ENCODE measurements at places on chromosomes 12 and 14.

GRCh38 chr14:24258548-24259265 is 4.3 kb downstream of the TGM1 start:
- H3K27me3 ChIP-seq = no peaks in the 10 kb centered on the region
- DNase-seq = no peak
- no peak overlapping the region for H3K4me3 ChIP-seq
- no peaks in the 10 kb centered on the region for H3K4me1 ChIP-seq
- H3K27ac ChIP-seq = no peak overlapping the region

DNA sequence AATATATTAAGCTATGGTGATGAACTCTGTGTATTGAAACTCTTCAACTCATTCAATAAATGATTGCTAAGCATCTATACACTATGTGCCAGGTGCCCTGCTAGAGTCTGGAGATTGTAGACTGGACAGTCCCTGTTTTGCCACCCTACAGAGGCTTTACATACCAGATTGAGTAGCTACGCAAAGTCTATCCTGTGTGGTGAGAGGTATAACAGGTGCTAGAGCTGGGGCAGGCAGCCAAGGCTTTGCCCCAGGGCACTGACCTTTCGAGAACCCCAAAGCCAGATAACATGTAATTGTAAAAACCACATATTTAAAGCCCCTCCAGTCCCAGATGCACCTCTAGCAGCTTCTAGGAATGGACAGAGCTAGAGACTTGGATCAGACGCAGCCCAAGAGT is 52.8 kb downstream of the PPM1H start:
- no peaks in the 10 kb centered on the region for H3K4me1 ChIP-seq
- H3K27ac ChIP-seq = no peak overlapping the region
- no peak overlapping the region for H3K4me3 ChIP-seq
- DNase-seq = no peak

- no peak overlapping the region for H3K4me3 ChIP-seq
- no peaks in the 10 kb centered on the region for H3K27me3 ChIP-seq
- H3K36me3 ChIP-seq = no peaks in the 10 kb centered on the region
- no peak overlapping the region for H3K27ac ChIP-seq
Observed at GRCh38 chr12:5568325-5568981, 136.5 kb downstream of the NTF3 start.

GRCh38 chr12:124753228-124753591 is 110.5 kb downstream of the SCARB1 start:
- no peak overlapping the region for H3K4me3 ChIP-seq
- peaks cover 23% of the 10 kb centered on the region for H3K4me1 ChIP-seq
- no peak overlapping the region for H3K27ac ChIP-seq
- no peak for DNase-seq
- no peaks in the 10 kb centered on the region for H3K27me3 ChIP-seq
- H3K36me3 ChIP-seq = no peaks in the 10 kb centered on the region

- no peak overlapping the region for H3K27ac ChIP-seq
- H3K36me3 ChIP-seq = no peaks in the 10 kb centered on the region
- no peaks in the 10 kb centered on the region for H3K27me3 ChIP-seq
- no peak overlapping the region for H3K4me3 ChIP-seq
Observed at GRCh38 chr14:31879661-31880348, 197.3 kb upstream of the ARHGAP5 start.

DNA sequence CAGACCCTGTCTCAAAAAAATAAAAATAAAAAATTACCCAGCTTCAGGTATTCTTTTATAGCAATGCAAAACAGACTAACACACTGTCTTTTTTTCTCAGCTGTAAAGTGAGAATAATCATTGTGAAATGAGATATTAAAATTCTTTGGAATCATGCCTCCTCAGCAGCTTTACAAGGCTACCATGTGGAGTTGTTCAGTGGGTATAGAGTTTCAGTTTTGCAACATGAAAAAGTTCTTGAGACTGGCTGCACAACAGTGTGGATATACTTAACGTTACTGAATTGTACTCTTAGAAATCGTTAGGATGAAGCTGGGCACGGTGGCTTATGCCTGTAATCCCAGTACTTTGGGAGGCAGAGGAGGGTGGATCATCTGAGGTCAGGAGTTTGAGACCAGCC is 15.7 kb upstream of the MAPKAPK5 start:
- no peak overlapping the region for H3K4me3 ChIP-seq
- H3K27ac ChIP-seq = no peak overlapping the region
- DNase-seq = no peak
- H3K36me3 ChIP-seq = no peaks in the 10 kb centered on the region

DNA sequence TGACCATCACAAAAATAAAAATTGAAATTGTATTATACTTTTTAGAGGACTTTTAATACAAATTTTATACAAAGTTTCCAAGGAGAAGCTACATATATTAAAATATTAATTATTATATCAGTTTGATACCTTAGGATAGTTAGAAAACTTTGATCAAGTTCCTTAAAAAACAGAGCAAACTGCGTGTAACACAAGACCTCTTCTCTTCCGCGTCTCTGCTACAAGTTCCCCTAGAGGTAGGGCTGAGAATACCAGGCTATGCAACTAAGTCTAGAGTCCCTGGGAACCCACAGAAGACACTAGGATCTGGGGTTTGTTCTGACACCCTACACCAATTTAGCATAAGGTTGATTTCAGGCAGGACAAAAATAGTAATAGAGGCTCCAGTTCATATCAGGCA is 319.0 kb downstream of the FOXG1 start:
- no peaks in the 10 kb centered on the region for H3K27me3 ChIP-seq
- no peaks in the 10 kb centered on the region for H3K4me1 ChIP-seq

GRCh38 chr12:124484067-124484466 is 83.3 kb downstream of the NCOR2 start:
- no peaks in the 10 kb centered on the region for H3K27me3 ChIP-seq
- H3K36me3 ChIP-seq = peaks cover 17% of the 10 kb centered on the region
- no peak overlapping the region for H3K4me3 ChIP-seq
- peaks cover 14% of the 10 kb centered on the region for H3K4me1 ChIP-seq
- DNase-seq = no peak
- no peak overlapping the region for H3K27ac ChIP-seq

DNA sequence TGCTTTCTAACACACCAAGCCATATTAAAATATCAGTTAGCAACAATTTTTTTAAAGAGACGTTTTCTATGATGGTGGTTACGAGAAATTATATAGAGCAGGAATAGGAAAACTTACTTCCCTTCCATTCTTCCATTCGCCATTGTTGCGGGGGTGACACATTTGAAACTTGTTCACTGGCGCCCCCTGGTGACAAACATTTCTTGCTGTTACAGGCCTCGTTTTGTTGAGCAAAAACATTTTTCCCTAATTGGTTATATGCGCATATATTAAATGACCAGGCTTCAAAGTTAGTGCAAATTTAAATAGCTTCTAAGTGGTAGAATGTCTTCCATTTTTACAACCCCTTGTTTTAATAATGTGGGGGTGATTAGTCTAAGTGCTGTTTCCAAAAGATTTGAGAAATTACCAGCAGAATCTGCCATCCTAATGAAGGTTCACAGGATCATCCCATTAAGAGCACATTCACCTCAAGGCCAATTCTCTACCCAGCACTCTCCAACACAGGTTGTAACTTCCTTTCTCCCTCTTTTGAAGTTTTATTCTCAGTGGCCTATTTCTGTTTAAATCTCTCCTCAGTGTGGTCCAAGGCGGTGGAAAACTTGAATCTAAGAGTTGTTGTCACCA is 1124.7 kb downstream of the FLRT2 start:
- H3K27ac ChIP-seq = no peak overlapping the region
- no peaks in the 10 kb centered on the region for H3K27me3 ChIP-seq
- DNase-seq = peak; percentile 51
- no peak overlapping the region for H3K4me3 ChIP-seq
- H3K36me3 ChIP-seq = no peaks in the 10 kb centered on the region

DNA sequence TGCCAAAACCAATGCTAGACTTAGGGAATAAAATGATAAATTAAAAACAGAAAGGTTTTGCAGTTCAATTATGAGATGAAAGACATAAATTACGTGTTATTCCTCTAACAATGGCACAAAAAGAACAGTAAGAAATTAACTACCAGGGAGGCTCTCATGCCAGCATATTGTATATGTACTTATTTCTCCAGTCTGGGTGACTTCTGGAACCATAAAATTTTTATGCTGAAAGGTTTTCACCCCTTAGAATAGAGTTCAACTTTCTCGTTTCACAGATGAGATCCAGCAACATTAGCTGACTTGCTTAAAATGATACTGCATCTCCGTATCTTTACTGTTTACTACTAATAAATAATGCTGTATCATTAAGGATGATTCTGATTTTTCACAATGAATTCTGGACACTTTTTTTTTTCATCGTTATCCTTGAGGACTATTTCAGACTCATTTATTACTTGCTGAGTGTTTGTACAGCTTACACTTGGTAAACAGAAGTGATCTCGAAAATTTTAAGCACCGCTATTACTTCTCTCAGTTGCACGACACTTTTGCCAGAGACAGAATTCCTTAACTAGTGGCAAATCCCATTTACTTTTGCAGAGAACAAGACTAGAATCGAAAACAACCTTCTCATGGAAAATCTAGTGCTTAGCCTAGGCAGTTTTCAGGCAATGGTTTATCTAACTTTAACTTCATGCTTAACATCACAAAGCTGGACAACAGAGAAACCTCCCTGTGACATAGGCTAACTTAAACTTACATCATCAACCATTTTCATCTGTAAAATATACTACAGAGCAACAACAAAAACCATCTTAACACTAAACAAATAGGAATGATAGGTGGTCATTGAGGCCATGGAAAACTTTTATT is 2.7 kb downstream of the RSRC2 start:
- H3K36me3 ChIP-seq = peaks cover 12% of the 10 kb centered on the region
- H3K4me1 ChIP-seq = peaks cover 3% of the 10 kb centered on the region

DNA sequence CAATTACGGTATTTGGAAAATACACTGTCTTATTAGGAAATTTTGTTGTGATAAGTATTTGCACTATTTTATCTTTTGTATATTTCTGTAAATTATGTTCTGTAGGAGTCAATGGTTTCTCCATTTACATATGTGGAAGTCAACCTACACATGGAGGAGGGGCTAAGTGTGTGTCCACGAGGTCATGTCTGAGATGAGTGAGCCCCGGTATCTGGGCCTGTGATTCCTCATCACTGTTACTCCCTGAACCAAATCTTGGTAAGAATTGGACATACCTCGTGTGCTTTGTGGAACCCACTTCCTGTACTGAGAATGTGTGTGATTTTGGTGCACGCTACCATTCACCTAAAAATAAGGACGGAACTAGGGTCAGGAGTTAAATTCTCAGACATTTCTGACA is 1105.5 kb downstream of the TMEM121 start:
- H3K36me3 ChIP-seq = no peaks in the 10 kb centered on the region
- no peak overlapping the region for H3K27ac ChIP-seq
- H3K27me3 ChIP-seq = no peaks in the 10 kb centered on the region
- H3K4me3 ChIP-seq = no peak overlapping the region

DNA sequence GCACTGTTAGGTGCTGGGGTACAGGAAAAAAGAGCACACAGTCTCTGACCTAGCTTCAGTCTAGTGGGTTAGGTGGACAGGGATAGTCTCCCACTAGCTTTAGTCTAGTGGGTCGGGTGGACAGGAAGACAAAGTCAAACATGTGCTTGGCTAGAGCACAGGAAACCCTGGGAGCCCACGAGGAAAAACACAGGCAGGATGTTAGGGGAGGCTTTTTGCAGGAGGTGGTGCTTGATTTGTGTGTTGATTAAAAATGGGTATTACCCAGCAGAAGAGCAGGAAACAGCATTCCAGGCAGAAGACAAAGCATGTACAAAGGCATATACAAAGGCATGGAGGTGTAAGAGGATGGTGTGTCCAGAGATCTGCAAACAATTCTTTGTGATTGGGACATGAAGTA is 23.3 kb downstream of the SLC38A2 start:
- no peak overlapping the region for H3K27ac ChIP-seq
- H3K4me3 ChIP-seq = no peak overlapping the region
- H3K36me3 ChIP-seq = no peaks in the 10 kb centered on the region

GRCh38 chr12:25811656-25812126 is 146.8 kb upstream of the RASSF8 start:
- no peak overlapping the region for H3K27ac ChIP-seq
- no peak for DNase-seq
- no peaks in the 10 kb centered on the region for H3K27me3 ChIP-seq
- H3K4me3 ChIP-seq = no peak overlapping the region
- H3K36me3 ChIP-seq = no peaks in the 10 kb centered on the region

DNA sequence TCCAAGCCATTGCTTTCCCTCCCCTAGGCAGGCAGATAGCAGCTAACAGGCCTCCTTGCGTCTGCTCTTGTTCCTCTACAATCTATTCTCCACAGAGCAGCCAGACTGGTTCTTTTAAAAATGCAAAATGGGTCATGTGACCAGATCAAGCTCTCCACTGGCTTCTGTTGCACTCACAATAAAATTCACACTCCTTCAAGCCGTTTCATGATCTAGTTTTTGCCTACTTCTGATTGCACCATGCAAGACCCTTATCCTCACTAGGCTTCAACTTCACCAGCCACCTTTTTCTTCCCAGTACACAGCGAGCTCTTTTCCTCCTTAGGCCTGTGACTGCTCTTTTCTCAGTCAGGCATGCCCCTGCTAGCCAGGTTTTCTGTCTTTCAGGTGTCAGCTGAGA is 6.1 kb upstream of the KRAS start:
- H3K4me3 ChIP-seq = no peak overlapping the region
- H3K4me1 ChIP-seq = peaks cover 2% of the 10 kb centered on the region
- no peak overlapping the region for H3K27ac ChIP-seq

DNA sequence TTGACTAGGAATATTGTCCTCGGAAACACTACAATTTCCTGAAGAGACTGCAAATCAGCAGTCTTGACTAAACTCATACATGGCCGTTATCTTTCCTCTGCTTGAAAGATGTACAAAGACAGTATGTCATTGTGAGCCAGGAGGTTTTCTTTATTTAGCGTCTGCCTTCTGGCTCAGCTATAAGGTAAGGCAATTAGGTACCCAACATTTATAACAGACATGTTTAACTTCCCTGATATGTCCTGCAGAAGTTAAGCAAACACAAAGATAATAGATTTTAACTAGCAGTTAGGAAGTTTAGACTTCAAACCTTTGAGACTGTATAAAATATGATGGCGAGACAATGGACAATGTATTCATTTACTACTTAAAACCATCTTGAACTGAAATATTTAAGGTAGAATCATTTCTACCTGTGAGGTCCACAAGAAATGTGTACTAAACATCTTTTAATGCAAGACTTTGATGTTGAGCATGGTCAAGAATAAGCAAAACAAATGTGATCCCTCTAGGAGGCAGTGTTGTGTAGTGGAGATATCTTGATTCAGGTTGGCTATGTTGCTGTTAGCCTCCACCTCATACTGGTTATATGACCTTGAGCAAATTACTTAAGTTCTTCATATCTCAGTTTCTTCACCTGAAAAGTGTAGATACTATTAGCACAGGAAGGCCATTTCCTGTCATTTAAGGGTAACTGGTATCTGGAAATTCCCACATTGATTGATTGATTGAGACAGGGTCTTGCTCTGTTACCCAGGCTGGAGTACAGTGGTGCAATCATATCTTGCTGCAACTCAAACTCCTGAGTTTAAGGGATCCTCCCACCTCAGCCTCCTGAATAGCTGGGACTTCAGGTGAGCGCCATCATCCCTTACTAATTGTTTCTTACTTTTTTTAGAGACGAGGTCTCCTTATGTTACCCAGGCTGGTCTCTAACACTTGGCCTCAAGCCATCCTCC is 96.3 kb upstream of the EEA1 start:
- DNase-seq = no peak
- no peak overlapping the region for H3K4me3 ChIP-seq
- no peak overlapping the region for H3K27ac ChIP-seq
- H3K4me1 ChIP-seq = no peaks in the 10 kb centered on the region
- no peaks in the 10 kb centered on the region for H3K27me3 ChIP-seq
- H3K36me3 ChIP-seq = no peaks in the 10 kb centered on the region

Data from neuronal stem cell (in vitro differentiated cells).